ENCODE measurements at places on chromosomes 16 and 17.

- ATAC-seq = no peak
These were observed 575.8 kb downstream of the TOX3 start for GRCh38 chr16:51971184-51971583.

DNA sequence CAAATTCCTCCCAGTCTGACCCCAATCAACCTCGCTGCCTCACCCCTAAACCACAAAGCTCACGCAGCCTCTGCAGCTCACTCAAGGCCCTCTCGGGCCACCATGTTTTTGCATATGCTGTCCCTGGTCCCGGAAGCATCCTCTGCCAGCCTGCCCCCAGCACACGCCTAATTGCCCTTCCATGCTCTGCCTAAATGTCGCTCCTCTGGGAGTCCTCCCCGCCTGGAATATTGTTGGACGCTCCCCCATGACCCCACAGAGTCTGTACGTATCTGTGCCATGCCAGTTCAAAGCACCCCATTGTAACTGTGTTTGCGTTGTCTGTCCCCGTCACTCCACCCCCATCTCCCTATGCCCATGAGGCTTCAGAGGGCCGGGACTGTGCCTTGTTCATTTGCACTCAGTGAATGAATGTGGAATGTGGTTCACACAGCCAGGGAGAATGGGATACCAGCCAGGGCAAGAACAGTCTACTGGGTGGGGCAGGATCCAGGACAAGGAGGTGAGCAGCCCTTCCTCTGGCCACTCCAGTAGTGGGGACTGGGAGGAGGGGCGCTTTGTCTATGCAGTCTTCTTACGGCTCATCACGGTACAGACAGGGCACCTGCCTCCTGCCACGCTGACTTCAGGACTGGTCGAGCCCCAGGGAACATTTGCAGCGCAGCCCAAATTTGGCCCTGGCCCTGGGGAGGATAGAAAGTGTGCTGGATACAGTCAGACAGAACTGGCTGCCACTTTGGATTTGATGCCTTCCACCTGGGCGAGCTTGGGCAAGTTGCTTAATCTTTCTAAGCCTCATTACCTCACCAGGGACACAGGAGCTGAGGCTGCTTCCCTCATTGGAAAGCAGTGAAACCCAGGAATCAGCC is 48.5 kb downstream of the NOS2 start:
- ATAC-seq = no peak

- no peak for ATAC-seq
These were observed 379.7 kb downstream of the CA10 start for GRCh38 chr17:51778842-51779241.

DNA sequence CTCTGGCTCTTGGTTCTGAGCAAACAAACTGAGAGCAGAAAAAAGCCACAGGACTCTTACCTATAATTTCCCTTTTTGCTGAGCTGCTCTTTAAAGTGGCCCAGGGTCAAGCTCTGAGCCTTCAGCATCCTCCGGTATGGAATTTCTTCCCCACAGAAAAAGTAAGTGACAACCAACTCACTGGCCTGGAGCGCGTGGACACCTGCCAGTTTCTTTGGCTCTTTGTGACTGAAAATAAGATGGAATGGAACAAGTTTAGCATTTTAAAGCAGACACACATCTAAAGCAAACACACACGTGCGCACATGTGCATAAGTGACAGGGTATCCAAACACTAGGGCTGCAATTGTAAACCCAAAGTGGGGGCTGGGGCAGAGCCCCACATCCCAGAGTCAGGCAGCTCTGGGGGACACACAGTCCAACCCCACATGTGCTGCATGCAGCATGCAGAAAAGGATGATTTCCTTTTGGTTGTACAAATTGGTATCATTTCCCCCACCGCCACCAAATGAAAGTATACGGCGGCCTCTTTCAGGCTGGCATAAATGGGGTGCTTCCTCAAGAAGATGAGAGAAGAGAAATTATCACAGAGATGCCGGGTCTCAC is 27.5 kb downstream of the AXIN2 start:
- no peak for ATAC-seq

GRCh38 chr16:5603836-5604235 is 506.2 kb upstream of the EEF2KMT start:
- no peak for ATAC-seq

GRCh38 chr17:69012895-69013805 is 47.6 kb downstream of the ABCA9 start:
- ATAC-seq = no peak

- no peak for ATAC-seq
These were observed 55.7 kb downstream of the CENPV start for GRCh38 chr17:16297367-16298139.

GRCh38 chr16:85652431-85653221 is 36.1 kb downstream of the GINS2 start:
- no peak for ATAC-seq

DNA sequence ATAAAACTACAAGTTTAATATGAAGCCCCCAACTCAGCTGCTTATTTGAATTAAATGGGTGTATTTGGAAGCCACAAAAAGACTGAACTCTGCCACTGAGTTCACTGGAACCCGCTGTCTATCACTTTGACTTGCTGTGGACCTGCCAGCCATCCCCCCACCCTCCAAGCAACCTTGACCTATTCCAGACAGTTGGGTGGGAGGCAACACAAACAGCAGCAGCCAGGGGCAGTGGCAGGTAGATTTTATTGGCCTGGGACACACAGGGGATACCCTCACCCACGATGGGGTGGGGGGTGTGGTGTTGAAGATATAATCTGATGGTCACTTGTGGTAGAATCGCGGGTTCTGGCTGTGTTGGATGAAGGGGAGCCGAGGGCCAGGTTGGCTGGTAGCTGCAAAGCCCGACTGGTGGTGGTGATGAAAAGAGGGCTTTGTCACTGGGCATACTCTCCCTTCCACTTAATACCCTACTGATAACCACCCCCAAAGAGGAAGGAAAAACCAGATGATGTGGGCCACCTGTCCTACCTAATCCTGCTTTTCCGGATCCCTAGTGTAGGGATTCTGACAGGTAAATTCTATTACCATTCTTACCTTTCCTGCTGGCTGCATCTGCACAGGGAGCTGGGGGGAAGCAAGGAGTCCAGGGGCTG is 2.6 kb downstream of the GPS2 start:
- ATAC-seq = no peak

DNA sequence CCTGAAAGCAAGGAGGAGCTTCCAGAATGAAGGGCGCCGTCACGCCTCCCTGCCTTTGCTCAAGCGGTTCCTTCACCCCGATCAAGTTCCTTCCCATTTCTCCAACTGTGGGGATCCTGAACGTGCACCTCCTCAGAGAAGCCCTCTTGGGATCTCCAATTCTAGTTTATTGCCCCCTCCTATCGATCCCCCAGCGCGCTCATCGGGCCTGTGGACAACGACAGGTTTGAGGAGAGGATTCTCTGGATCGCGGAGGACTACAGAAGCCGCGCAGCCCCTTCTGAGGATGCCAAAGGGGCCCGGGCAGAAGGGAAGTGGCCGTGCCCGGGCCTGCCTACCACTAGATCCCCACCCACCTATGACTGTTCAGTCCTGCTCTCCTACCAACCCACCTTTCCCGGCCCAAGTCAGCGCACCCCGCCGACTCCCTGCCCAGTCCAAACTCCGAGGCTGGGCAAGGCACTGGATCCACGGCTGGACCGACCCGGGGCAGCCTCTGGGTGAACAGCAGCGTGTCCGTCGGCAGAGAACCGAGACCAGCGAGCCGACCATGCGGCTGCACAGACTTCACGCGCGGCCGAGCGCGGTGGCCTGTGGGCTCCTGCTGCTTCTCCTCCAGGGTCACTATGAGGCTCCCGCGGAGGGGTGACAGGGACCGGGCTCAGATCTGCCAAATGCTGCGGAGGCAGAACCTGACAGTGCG is 12.8 kb upstream of the CES3 start:
- peak; percentile 22 for ATAC-seq

- ATAC-seq = no peak
These were observed 25.0 kb upstream of the KCNJ16 start for GRCh38 chr17:70049801-70050591.

- ATAC-seq = no peak
These were observed 52.1 kb upstream of the BPTF start for GRCh38 chr17:67773246-67773645.

DNA sequence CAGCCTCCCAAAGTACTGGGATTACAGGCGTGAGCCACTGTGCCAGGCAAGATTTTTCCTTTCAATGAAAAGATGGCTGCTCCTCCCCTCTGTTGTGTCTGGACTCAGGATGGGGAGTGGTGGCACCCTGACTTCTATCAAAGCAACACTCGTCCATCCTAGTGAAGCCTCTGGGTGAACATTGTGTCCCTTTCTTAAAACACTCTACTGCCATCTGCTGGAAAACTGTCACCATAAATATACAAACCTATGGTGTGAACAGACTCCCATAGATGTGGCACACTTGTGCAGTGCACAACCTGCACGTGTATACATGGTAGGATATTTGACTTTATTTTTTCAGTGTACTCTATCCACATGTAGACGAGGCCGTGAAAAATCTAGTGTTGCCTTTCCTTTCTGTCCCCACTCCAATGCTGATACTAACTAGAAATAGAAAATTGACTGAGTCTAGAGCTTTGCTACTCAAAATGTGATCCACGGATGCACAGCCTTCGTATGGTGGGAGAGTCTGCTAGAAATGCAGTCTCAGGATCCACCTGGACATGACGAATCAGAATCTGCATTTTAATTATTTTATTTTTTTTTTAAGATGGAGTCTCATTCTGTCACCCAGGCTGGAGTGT is 55.9 kb upstream of the PLCG2 start:
- peak; percentile 81 for ATAC-seq

GRCh38 chr16:66603537-66604375 is 748 bp upstream of the CMTM3 start:
- peak; percentile 54 for ATAC-seq

DNA sequence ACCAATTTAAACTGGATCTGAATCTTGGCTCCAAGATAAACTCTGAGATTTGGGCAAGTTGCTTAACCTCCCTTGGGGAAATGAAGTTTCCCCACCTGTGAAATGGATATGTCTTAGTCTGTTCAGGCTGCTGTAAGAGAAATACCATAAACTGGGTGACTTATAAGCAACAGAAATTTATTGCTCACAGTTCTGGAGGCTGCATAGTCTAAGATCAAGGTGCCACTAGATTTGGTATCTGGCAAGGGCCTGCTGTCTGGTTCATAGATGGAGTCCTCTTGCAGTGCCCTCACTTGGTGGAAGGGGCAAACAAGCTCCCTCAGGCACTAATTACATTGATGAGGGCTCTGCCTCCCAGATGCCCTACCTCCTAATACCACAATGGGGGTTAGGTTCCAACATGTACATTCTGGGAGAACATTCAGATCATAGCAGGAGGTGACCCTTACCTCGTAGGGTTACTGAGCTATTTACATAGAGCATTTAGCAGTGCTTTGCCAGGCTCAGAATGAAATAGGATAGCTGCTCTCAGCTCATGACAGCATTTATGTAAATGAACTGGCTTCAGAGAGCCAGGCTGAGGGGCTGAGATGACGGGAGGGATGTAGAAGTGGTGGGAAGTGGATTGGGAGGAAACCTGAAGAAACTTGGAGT is 83.9 kb downstream of the SPECC1 start:
- no peak for ATAC-seq

- ATAC-seq = no peak
These were observed 283.6 kb downstream of the ABCC12 start for GRCh38 chr16:47872225-47872624.

- ATAC-seq = no peak
These were observed 3.2 kb downstream of the SHBG start for GRCh38 chr17:7633093-7633492.

DNA sequence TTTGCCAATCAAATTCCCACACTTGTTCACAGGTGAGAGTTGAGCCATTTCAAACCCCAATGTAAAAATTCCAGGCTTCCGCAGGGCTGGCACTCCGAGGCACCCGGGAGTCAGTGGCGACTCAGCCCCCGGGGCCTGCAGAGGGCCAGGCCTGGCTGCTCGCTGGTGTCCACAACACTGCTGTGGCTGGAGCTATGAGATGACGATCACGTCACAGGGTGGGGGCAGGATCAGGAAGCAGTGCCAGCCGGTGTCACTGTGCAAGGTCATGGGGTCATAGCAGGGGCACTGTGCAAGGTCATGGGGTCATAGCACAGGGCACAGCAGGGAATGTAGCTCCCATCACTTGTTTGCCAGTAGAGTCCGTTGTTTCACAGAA is 7.8 kb downstream of the VPS4A start:
- ATAC-seq = no peak

GRCh38 chr17:43359469-43360110 is 39.2 kb upstream of the ARL4D start:
- no peak for ATAC-seq

DNA sequence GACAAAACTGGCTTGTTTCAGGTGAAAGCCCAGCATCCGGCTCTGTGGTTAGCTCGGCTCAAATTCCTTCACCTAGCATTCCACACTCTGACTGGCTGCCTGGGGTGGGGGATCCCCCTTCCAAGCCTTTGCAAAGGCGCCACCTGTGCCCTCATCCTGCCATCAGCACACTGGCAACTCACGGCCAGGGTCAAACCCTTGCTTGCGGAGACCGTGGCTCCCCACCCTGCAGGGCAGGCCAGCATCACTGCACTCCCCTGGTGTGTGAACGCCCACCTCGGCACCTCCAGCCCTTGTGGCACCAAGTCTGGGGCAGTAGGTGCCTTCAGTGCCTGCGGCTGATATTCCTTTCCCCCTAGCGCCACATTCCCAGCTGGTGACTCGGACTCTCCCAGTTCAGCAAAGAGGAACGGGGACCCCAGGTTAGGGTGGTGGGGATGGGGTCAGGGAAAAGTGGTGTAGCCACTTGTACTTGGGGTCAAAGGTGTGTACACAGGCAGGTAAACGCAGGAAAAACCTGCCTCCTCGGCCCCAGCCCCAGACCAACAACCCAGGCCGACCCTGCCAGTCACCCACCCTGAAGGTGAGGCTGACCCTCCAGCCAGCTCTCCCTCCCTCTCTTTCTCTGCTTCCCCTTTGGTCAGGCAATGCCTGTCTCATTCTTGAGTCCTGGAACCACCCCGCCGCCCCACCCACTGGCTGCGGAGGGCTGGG is 1.1 kb downstream of the FLII start:
- ATAC-seq = no peak

DNA sequence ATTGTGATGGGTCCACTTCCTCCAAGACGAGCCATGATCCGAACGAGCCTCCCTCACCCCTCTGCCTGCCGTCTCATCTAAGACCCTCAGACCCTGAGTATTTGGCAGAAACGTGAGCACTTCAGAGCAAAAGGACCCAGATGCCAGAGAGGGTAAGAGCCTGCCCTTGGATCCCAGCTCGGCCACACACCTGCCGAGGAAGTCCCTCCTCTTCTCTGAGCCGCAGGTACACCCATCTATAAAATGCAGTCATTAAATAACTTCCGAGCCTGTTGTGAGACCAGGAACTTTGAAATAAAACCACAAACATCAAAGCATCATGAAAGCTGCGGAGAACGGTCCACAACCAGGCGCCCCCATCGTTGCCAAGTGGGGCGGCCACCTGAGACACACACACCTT is 64.8 kb upstream of the DOC2B start:
- no peak for ATAC-seq

DNA sequence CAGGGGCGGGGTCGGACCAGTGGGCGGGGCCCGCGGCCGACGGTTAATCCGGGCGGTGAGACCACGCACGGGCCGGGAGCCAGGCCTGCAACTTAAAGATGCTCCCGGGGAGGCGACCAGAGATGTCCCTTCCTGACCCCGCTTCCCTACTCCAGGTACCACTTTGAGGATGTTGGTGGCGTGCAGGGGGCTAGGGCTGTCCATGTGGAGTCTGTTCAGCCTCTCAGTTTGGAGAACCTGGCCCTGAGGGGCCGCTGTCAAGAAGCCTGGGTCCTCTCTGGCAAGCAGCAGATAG is 580 bp downstream of the RANGRF start:
- ATAC-seq = no peak

GRCh38 chr16:78742501-78743283 is 643.2 kb downstream of the WWOX start:
- peak; percentile 98 for ATAC-seq

Data from activated CD4-positive, CD25-positive, alpha-beta regulatory T cell treated with anti-CD3 and anti-CD28 coated beads, Interleukin-2, amount 50 U/mL, for 24 hours (primary cell).